Mesenteric fat pad (tissue), 1 donor: ENCODE measurements at places on chromosomes 1 and 21. TPM values are rescaled to one million over a fixed set of nuclear protein-coding genes. Genes with fewer than 3 reads are reported as not detected.
A peak's percentile ranks its signal among the peaks of the same experiment; 100 is the strongest.

Gene PTGFRN
- 24.0 TPM for total RNA-seq

Gene PSRC1
- total RNA-seq: 0.90 TPM

Gene SLC1A7
- total RNA-seq: 0.42 TPM

Gene GOLT1A
- not detected for total RNA-seq

Gene DNM3
- total RNA-seq: 5.1 TPM

Gene PPIAL4G
- not detected for total RNA-seq

Gene GNG4
- total RNA-seq: 0.64 TPM

Gene KRTAP11-1
- not detected for total RNA-seq

GRCh38 chr1:64082459-64082858 is 121.0 kb upstream of the UBE2U start:
- no peak for DNase-seq

DNA sequence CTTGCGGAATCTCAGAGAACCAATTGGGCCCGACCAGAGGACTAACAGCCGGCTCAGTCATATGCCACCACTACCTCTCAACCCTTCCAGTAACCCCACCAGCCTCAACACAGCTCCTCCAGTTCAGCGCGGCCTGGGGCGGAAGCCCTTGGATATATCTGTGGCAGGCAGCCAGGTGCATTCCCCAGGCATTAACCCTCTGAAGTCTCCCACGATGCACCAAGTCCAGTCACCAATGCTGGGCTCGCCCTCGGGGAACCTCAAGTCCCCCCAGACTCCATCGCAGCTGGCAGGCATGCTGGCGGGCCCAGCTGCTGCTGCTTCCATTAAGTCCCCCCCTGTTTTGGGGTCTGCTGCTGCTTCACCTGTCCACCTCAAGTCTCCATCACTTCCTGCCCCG is 49.8 kb downstream of the ACP6 start:
- DNase-seq: no peak

- DNase-seq: no peak
These were observed 26.1 kb upstream of the ZNF496 start for GRCh38 chr1:247357781-247358211.

- DNase-seq: no peak
These were observed 629.1 kb downstream of the SMYD3 start for GRCh38 chr1:245877976-245878375.

- DNase-seq: peak; percentile 73
These were observed 18.5 kb downstream of the TP73 start for GRCh38 chr1:3670823-3671265.

- DNase-seq: no peak
These were observed 52.4 kb upstream of the SLC2A1 start for GRCh38 chr1:43011020-43011419.

DNA sequence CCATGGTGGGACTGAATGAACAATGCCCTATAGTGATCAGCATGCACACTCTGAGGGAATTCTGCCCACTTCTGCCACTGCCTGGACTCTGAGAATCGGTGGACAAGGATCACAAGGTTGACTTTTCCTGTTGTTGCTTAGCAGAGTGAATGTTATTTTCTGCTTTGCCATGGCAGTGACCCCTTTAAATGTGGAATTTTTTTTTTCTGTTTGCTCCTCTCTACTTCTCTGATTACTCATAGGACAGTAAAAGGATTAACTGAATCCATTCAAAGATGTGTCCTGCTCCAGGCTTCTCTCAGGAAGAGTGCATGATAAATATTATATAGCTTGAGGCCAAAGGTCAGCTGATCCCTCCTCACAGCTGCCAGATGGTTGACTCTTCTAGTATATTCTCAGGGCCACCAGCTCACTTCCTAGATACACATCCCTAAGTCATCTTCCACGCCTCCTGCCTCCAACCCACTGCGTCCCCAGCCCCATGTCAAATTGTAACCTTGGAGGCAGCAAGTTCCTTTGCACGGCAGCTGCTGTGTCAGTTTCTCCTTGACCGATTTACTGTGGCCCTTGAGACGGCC is 74.0 kb upstream of the RALGPS2 start:
- DNase-seq: no peak

DNA sequence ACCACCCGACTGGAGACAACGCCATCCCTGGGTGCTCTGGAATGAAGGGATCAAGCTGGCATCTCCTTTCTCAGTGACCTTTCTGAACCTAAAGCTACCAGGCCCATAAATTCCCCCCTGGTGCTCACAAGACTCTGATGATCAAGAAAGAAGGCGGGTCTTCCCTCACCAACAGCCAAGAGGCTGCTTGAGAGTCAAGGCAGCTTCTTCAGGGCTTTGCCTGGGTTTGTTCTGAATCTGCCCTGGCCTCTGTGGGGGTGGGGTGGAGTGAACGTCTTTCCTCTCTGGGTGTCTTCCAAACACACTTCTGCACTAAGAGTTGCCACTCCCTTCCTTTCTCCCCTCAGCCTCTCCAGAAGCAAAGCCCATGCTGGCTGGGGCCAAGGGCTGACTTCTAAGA is 36.1 kb downstream of the CD247 start:
- DNase-seq: no peak

- DNase-seq: no peak
These were observed 8.1 kb upstream of the MYOG start for GRCh38 chr1:203093754-203094410.

GRCh38 chr1:183716286-183716685 is 63.2 kb upstream of the APOBEC4 start:
- DNase-seq: no peak

DNA sequence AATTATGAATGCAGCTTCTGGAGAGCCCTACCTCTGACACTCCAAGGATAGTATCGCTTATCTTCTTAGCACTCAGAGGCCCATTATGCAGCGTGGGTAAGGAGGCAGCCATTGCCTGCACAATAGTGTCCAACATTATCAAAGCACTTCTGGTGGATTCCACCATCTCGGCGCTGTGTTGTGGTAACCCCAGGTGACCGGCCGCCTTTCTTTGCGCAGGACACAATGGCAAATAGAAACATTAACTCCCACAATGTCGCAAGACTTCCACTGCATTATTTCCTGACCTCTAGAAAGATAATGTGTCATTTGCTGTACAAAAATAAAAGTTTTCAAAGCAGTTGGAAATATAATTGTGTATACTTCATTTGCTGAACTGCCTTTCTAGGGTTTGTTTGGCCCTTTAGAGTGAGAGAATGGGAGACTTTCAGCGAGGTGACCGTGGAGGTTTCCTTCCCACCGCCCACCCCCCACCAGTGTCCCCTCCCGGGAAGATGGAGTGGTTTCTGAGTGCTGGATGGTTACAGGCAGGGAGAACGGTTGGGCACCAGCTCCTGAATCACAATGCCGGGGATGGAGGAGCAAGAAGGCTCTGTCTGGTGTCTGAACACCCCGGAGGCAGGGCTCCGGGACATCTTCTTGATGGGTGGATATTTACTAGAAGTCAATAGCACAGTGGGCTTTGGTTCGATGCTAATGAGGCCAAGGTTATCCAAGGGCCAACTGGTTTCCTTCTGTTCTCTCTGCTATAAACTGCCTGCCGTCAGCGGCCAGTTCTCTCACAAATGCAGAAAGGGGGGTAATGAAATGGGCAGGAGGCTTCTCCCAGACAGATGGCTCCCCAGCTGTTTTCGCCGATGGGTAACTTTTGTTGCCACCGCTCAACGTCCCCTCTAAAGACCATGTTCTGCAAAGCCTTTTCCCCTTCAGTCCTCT is 215.4 kb upstream of the PROX1 start:
- DNase-seq: no peak

- DNase-seq: no peak
These were observed 83.6 kb upstream of the COL6A1 start for GRCh38 chr21:45898028-45898350.

DNA sequence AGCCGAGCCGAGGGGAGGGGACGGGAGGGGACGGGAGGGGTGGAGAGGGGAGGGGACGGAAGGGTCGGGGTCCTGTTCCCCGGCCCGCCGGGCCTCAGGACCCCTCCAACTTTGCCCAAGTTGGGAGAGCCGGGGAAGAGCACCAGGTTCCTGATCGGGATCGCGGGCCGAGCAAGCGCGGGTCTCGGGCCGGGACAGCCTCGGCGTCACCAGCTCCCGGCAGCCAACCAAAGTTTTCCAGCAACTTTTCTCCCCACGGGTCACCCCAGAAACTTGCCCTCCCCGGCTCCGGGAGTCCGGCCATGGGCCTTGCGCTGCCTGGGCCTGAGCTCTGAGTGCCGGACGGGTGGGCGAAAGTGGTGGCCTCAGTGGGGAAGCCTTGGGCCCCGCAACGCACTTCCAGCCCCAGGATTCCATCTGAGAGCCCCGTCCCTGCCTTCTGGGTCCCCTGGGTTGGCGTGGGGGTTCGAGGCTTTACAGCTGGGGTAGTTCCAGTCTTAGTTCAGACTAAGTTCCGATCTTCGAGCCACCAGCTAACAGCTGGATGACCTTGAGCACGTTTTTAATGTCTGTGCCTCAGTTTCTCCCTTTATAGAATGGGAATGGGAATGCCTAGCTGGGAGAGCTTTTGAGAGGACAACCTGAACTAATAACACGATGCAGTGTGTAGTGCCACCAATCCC is 458 bp downstream of the ZC3H12A start:
- DNase-seq: peak; percentile 88

- no peak for DNase-seq
These were observed 5.8 kb downstream of the OPTC start for GRCh38 chr1:203499643-203500278.

DNA sequence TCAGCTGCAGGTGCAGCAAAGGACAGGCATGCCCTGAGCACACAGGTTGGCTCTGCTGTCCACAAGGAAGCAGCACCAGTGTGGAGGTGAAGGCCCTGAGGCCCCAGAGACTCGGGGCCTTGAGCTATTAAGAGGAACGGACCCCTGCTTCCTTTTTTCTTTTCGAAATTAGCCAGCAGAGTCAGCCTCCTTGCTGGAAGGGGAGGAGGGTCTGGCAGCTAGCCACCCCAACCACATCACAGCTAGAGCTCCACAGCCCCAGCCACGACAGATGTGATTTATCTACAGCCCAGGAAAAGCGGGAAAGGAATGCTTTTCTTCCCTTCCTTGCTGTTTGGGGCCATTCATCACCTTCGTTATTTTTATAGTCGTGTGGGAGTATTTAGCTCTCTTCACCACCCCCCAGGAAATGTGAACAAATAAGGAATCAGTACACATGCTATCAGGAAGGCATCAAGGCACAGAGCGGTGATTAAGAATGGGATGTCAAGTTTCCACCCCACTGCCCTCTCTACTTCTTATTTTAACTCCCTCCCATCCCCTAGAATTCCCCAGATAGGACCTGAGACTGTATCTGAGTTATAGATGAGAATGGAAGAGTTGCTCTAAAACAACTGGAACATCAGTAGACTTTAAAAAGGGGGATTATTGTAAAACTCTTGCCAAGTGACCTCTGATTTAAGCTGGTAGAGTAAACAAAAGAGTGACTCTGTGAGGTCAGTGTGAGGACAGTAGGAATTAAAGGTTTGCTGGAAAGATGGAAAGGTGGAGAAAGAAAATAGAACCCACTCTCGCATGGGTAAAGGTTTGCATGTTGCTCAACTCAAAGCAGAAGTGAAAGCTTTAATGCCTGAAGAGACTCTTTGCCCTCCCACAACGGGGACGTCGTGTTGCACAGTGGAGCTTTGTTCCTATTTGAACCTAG is 224.7 kb upstream of the GJB5 start:
- no peak for DNase-seq

DNA sequence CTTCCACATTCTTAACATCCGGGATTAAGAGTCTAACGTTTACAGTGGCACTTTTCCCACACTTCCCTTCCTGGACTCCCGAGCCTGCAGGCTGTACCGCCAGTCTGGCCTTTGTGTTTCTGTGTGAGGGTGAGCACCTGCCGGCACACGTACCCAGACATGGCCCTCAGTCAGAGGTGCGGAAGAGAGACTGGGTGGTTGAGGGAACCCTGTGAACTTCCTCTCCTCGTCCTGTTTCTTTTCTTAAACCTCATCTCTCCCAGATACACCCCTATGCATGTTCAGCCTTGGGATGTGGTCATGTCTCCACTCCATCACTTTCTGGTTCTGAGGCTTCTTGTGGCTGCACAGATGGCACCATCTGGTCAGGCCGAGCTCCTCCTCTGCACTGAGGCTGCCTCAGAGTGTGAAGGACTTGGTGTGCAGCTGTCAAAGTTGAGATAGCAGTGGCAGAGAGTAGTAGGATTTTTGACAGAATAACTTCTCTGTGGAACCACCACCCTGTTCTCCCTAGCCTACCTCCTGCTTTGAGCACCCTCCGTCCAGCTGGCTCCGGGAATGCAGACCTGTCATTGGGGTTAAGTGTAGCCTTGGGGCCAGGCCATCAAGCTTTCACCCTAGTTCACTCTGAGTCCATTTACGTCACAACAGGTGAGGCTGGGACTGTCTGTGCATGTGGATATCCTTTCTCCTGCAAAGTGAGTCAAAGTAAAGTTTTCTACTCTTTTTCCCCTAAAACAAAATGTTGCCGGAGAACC is 31.4 kb downstream of the VASH2 start:
- no peak for DNase-seq

DNA sequence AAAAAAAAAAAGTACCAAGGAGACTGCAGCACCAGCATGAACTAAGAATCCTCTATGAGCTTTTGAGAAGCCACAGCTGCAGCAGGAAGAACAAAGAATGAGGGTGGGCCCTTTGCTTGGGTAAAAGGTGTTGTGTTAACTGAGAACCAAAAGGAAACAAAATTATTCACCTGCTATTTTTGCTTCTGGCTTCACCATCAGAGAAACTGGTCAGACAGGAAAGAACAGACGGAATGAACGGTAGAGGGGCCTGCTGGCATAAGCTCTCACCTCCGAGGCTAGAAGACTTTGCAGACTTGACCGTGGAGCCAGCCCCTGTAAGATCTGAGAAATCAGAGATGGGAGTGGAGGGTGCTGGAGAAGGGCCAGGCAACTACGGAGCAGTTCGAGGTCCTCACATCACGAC is 27.6 kb downstream of the IL10RB start:
- DNase-seq: no peak

DNA sequence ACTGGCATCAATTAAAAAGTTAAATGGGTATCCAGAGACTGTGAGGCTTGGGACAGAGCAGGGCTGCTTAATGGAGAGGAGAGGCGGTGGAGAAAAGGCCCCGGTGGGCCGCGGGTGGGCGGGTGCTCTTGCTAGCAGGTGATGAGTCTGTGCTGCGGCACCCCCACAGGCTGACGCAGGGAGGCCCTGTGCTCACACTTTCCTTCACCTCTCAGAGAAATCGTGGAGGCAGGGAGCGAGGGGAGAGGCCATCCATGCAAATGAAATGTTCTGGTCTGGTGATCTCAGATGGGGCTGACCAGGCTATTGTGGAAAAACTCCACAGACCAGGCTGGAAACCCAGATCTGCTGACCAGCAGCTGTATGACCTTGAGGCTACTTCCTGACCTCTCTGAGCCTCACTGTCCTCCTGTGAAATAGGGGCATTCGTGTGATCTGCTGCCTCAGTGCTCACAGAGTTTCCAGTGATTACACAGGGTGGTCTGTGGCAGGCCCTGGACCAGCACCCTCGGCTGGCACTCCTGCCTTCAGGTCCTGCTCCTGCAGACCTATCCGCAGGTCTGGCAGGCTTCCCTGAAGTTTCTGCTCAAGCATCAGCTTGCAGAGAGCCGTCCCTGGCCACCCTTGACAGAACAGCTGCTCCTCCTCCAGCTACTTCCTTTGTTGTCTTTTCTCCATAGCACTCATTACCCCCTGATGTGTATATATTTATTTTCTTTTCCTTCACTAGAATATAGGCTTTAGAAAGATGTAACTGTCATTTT is 89.2 kb downstream of the BEND5 start:
- no peak for DNase-seq
